Germinal center (tissue), 1 donor: ENCODE measurements at places on chromosomes 13 and 19.

DNA sequence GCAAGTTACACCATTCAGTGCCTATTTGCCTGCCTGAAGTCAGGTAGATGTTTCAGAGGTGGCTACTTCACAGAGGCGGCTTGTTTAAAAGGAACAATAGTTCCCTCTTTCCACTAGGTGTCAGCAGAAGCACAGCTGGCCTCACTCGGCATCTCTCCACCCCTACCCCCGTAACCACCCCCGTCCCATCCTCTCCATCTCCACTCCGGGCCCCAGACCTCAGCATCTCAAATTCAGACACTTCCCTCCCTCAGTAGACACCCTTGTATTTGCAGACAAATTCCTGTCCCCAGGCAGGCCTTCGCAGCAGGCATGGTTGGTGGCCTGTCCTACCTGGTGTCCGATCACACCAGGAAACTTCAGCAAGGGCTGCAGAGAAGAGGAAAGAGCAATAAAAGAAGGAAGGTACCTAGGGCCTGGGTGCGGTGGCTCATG is 9.1 kb upstream of the DPP9 start:
- peak; percentile 77 for DNase-seq

DNA sequence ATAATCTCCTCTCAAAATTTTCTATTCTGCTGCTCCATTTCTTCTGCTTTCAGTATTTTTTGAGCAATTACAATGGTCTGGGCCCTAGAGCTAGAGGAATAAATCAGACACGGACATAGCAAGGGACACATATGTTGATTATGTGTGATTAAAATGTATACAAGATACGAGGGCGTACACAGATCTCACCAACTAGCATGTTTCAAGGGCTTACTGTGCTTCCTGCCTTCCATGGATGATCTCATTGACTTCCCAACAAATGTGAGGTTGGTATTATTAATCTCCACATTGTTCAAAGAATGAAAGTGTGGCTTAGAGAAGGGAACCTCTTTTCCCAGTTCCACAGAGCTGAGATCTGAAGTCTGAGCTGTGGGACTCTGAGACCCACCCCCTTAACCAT is 9.1 kb downstream of the PLD3 start:
- no peak for DNase-seq

DNA sequence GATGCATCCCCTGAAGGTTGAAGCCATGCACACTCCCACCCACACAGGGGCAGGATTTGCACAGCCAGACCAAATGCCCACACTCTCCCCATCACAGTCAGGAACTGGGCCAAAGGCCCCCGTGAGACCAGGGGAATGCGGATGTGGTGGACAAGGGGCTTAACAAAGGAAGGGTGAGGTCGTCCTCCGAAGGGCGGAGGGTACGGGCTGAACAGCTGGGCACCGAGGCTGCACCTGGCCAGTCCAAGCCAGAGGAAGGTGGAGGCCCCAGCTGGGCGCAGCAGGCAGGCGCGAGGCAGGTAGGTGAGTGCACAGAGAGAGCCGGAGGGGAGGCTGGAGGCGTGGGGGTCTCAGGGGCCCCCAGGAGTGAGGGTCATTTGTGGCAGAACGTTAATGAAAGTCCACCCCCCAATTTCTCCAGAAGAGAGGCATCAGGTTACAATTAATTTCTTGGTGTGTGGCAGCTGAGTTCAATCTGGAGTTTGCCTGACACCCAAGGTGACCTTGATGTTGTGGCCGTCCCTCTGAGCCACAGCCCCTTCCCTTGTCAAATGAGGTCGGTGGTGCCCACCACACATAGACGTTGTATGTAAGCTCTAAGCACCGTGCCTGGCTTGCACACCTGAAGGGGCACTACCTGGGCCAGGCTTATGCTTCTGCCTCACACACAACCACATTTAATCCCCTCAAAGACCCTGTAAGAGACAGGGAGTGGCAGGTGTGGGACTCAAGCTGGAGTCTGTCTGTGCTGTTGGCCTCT is 2.9 kb downstream of the KLK15 start:
- no peak for DNase-seq

DNA sequence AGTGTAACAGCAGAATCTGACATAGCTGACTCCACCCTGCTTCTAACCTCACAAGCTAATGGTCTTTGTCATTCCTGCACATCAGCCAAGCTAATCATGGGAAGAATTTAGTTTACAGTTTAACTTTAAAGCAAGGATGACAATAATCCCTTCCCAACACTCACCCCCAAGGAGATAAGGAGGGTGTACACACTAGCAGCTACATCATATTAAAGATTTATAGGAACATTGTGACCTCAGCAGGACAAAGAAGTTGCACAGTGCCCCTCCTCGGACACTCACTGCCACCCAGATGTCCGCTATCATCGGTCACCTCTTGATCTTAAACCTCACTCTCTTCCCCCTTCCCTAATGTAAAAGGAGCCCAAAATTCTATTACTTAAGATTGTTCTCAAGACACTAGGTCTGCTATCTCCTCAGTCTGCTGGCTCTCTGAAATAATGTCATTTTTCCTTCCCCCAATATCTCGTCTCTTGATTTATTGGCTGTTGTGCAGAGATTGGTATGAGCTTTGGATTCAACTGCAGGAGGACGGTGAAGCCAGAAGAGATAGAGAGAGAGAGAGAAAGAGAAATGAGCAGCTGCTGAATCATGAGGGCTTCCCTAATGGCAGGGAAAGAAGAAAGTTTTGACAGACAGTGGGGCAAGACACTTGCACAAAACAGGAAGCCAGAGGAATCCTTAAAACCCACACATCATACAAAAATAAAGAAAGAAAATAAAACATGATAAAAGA is 17.5 kb upstream of the FFAR2 start:
- DNase-seq, result no peak

DNA sequence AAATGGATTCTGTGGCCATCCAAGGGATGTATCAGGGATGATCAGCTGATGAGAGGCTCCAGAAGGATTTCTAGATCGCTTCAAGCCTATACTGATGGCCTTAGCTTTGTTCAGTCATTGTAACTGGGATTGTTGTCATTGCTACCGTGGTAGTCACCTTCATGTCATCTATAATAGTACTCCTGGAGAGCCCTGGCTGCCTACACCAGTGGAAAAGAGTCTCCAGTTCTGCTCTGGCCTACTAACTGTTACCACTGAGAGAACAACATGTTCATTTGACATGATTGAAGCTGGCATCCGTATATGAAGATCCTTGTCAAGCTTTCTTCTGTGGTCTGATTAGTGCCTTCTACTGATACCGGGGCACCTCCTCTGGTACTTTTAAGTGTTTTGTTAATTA is 131.3 kb downstream of the B3GLCT start:
- DNase-seq, result no peak

DNA sequence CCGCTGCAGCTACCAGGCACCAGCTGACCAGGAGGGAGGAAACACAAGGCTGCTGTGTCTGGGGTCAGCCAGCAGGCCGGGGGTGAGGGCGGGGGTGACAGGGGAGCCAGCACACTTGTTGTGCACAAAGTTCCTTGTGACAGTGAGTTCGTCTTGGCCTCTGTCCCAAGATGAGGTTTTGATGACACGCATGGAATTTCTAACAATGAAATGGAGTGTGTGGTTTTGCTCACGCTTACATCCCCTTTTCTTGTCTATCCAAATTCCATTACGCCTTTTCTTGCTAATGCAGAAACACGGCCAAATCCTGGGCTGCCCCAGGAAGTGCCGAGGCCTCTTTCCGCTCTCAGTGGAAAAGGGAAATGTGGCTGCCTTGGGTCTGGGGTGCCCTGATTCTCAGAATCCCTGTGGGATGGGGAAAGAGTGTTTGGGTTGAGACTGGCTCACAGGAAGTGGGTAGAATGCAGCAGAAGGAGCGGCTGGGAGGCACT is 73.8 kb downstream of the GADD45B start:
- no peak for DNase-seq

DNA sequence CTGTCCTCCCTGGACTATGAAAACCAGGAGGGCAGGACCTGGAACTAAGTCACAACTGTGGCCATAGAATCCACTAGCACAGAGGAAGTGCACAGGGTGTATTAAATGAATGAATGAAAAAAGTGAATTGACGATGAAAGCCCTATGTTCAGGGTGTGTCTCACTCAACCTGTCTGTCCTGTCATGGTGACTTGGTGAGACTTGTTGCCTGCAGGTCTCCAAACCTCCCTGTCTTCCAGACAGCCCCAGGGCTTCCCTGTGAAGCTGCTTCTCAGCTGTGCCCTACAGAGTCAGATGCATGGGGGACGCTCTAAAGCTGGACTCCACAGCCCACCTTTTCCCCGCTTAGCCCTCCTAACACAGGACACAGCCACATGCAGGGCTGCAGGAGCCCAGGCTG is 4.8 kb upstream of the IGFL1 start:
- DNase-seq, result no peak

DNA sequence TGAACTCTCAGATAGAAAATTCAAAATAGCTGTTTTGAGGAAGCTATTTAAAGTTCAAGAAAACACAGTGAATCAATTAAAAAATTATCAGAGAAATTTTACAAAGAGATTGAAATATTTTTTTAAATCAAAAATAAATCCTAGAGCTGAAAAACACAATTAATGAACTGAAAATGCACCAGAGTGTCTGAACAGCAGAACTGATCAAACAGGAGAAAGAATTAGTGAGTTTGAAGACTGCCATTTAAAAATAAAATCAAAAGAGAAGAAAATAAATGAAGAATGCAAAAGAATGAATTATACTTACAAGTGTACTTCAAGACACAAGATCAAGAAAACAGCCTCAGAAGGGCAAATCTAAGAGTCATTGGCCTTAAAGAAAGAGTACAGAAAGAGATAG is 1000.2 kb upstream of the ATXN8OS start:
- DNase-seq, result no peak

- DNase-seq, result no peak
Measured at GRCh38 chr19:16736709-16737108, 17.1 kb downstream of the NWD1 start.

GRCh38 chr19:41362143-41362847 is 1.7 kb downstream of the B9D2 start:
- DNase-seq, result no peak

GRCh38 chr19:13964776-13965175 is 12.5 kb downstream of the DCAF15 start:
- DNase-seq, result no peak

DNA sequence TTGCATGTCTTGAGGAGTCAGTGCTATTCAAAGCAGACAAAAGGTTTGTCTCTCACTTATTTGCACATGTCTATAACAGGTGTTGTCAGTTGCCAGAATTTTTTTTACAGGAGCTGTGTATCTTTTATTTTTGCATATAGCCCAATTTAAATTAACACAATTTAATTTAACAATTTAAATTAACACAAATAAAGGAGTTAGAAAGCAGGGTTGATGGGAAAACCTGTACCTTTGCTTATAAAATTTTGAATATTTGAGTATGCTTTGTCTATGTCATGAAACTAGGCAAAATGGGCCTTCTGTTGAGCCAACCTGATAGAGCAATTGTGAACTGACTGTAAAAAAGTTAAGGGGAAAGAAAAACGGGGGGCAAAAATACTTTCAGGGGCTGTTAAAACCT is 78.0 kb downstream of the MAP4K1 start:
- DNase-seq, result no peak

DNA sequence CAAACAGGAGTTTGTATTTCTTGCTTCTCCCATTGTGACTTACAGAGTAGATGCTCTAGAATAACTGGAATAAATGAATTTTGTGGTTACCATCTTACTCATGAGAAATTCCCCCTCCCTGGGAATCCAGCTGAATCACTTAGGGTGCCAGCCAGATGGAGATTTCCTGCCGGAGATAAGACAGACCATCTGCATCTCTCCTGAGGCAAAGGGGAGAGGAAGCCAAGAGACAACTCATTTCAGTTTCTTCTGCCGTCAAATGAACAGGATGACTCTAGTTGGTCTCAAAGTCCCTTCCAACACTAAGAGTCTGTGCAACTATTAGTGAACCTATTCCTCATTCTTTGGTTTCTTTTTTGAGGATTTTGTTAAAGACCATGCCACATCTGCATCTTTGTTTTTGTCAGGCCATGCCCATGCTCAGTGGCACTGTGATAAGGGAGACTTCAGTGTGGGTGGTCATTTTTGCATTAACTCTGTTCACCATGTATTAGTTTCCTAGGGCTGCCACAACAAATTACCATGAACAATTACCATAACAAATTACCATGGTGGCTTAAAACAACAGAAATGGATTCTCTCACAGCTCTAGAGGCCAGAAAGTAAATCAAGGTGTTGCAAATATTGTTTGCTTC is 112.8 kb downstream of the NDFIP2 start:
- no peak for DNase-seq

- peak; percentile 81 for DNase-seq
Measured at GRCh38 chr19:40358773-40359172, 10.3 kb downstream of the PLD3 start.

GRCh38 chr13:43031881-43032280 is 8.5 kb downstream of the DNAJC15 start:
- DNase-seq, result no peak

GRCh38 chr19:7869453-7869909 is 4.7 kb downstream of the PRR36 start:
- DNase-seq, result peak; percentile 86

- no peak for DNase-seq
Measured at GRCh38 chr13:22173610-22174009, 502.7 kb downstream of the FGF9 start.

DNA sequence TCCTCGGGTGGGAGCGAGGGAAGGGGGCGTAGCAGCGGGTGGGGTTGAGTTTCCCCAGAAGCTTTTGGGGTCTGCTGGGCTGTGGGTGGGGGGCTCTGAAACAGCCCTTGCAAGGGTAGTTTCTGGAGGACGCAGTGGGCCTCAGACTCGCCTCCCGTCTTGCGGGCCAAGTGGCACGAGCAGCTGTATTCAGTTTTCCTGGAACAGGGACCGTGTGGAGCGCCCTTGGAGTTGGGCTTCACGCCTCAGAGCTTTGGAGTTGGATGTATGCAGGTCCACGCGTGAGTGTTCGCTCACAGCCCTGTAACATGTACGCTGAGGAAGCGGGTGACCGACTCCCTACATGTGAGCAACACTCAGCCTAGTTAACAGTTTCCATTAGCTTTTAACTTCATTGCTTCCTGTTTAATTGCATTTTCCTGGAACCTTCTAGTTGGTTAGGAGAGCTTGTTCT is 603 bp downstream of the TM9SF2 start:
- DNase-seq, result no peak

DNA sequence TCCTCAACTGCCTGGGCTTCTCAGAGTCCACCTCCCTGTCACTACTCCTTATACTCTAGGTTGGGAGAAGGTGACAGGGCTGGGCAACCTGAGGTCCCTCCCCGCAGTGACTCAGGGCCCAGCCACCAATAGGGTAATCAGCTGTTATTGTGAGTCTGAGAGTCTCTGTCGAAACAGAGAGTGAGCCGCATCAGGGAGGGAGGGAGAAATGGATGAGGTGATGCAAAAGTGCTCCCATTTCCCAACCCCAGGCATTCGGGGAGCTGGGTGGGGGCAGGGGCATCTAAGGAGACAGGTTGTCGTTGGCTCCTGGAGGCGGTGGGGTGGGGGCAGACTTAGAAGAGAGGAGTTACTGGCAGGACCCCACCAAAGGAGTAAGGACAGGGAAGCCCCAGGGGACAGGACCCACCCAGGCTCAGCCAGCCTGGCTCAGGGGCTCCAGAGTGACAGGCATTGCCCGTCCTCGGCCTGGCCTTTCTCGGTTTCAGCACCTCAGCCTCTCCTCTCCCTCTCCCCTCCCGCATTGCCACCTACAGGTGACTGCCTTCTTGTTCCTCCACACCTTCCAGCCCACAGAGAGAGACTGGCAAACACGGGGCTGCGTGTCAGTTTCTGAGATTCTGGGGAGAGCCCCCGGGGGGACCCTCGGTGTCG is at the start of gene DMKN:
Gene DMKN (minus strand): TSS at position 22 of the 654 bp plus-strand sequence. CDS start 174 bp downstream, outside the sequence.
- no peak for DNase-seq
